ENCODE measurements at places on chromosomes 12 and 14. TPM values are rescaled to one million over a fixed set of nuclear protein-coding genes. Genes with fewer than 3 reads are reported as not detected.

DNA sequence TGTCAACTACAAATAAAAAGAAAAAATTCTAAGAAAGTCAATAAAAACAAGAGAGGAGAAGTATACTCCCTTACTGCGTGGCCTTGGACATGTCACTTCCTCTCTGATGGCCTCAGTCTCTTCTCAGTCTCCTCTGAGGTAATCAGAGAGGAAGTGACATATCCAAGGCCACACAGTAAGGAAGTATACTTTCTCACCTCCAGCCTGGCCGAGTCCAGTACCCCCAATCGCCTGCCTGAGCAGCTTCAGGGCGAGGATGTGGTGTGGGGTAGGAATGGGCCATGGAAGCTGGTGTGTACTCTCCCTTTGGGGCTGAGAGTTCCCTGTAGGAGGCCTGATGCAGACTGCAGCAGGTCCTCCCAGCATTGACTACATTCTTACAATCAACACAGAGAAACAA lies 15.8 kb downstream of the VDR start:
- DNase-seq: no peak
- peak overlapping the region; percentile 48 for H3K27ac ChIP-seq
- peaks cover 11% of the 10 kb centered on the region for H3K4me1 ChIP-seq
- H3K27me3 ChIP-seq: no peaks in the 10 kb centered on the region

- H3K27ac ChIP-seq: peak overlapping the region; percentile 27
- no peak overlapping the region for H3K4me3 ChIP-seq
- no peak for DNase-seq
- H3K36me3 ChIP-seq: no peaks in the 10 kb centered on the region
- H3K4me1 ChIP-seq: peaks cover 12% of the 10 kb centered on the region
- H3K27me3 ChIP-seq: no peaks in the 10 kb centered on the region
Measured at GRCh38 chr14:77882098-77882497, 82.2 kb downstream of the ADCK1 start.

DNA sequence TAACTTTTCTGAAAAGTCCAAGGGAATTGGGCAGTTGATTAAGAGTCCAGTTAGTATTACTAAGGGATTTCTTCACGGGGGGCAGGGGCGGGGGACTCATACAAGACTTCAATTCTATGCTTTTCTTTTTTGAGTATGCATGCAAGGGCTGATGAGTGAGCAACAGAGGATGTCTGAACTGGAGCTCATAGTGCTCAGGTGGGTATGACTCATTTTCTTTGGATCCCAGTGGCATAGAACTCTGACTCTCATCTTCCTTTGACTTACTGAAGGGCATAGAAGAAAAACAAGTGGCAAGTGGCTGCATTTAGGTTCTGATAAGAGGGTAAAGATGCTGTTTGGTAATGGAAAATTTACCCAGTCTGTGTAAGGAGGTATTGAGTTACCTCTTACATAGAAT lies 749.2 kb downstream of the NOVA1 start:
- H3K4me3 ChIP-seq: no peak overlapping the region
- no peaks in the 10 kb centered on the region for H3K27me3 ChIP-seq
- H3K4me1 ChIP-seq: peaks cover 11% of the 10 kb centered on the region

DNA sequence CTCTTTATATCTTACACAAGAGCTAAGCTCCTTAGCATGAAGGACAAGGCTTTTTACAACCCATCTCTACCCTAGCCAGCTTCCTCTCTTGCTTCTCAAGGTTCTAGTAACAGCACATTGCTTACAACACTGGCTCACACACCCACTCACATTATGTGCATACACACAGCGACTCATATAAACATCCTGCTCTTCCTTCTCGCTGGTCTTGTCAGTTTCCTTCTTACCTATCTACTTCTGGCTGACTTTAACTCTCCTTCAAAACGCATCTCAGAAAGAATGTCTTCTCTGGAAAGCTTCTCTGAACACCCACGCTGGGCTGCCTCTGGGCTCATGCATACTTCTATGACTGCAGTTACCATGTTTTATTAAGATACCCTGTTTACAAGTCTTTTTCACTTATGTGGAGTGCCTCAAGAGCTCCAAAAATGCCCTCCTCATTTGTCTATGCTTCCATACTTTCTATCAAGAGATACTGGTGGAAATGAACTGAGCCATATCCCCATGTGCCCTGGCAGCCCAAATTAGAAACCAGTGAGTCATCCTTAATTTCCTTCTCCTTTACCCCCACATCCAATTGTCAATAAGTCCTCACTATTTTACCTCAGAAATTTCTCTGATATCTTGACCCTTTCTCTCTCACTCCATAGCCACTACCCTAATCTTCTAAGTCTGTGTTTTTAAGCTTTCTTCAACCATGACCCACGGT lies 126.9 kb upstream of the KRAS start:
- H3K4me3 ChIP-seq: no peak overlapping the region
- peaks cover 3% of the 10 kb centered on the region for H3K27me3 ChIP-seq
- DNase-seq: no peak
- H3K36me3 ChIP-seq: no peaks in the 10 kb centered on the region
- no peak overlapping the region for H3K27ac ChIP-seq

DNA sequence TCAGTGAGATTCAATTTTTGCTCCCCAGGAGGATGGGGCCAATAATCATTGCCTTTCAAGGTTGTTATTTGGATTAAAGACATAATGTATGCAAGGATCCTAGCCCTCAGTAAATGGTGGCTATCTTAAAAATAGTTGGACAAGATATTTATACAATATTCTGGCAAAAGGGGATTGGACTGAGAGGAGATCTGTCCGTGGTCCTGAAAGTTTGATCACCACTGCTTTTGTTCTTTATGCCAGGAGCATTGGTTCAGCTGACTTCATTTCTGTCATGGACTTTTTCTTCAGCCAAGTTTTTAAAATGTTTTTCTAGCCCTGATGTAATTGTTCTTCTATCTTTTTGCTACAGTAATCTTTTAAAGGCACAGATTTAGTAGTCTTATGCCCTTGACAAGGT lies 70.2 kb upstream of the TCL1A start:
- H3K36me3 ChIP-seq: no peaks in the 10 kb centered on the region
- H3K4me3 ChIP-seq: no peak overlapping the region
- peaks cover 57% of the 10 kb centered on the region for H3K27me3 ChIP-seq
- no peak overlapping the region for H3K27ac ChIP-seq
- H3K4me1 ChIP-seq: no peaks in the 10 kb centered on the region
- peak; percentile 49 for DNase-seq

GRCh38 chr14:74500417-74501134 lies 7.0 kb downstream of the ISCA2 start:
- peak overlapping the region; percentile 93 for H3K27ac ChIP-seq
- H3K27me3 ChIP-seq: no peaks in the 10 kb centered on the region
- H3K4me1 ChIP-seq: peaks cover 19% of the 10 kb centered on the region
- no peaks in the 10 kb centered on the region for H3K36me3 ChIP-seq
- no peak for DNase-seq

GRCh38 chr12:78306236-78306635 lies 475.5 kb downstream of the NAV3 start:
- H3K4me1 ChIP-seq: no peaks in the 10 kb centered on the region
- no peak for DNase-seq
- H3K27me3 ChIP-seq: no peaks in the 10 kb centered on the region
- no peak overlapping the region for H3K27ac ChIP-seq
- H3K4me3 ChIP-seq: no peak overlapping the region

- no peaks in the 10 kb centered on the region for H3K27me3 ChIP-seq
- H3K36me3 ChIP-seq: no peaks in the 10 kb centered on the region
- DNase-seq: no peak
Measured at GRCh38 chr12:93126069-93126474, 197.0 kb upstream of the EEA1 start.

DNA sequence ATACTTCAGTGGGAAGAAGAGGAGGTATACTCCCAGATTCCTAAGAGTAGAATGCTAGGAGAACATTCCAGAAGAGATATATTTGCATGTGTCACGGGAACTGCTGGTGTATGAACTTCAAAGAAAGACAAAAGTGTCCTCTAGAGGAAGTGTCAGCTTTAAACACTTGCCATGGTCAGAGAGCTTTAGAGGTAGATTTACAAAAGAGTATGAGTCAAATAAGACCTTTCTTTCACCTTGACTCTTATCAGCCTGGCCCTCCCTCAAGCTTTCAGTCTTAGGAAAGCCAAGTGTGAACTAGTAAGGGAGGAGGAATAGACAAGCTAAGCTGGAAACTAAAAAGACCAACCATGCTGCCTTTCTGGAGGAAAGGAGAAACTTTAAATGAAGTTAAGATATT lies 34.7 kb downstream of the COX8C start:
- H3K36me3 ChIP-seq: no peaks in the 10 kb centered on the region
- no peak for DNase-seq
- H3K4me3 ChIP-seq: no peak overlapping the region
- no peak overlapping the region for H3K27ac ChIP-seq
- peaks cover 43% of the 10 kb centered on the region for H3K27me3 ChIP-seq

GRCh38 chr12:85805654-85806053 lies 30.6 kb downstream of the RASSF9 start:
- H3K27me3 ChIP-seq: no peaks in the 10 kb centered on the region
- no peaks in the 10 kb centered on the region for H3K4me1 ChIP-seq
- no peaks in the 10 kb centered on the region for H3K36me3 ChIP-seq

- H3K27ac ChIP-seq: peak within 1 kb of the TSS; percentile 96
- peak within 1 kb of the TSS; percentile 90 for H3K4me3 ChIP-seq
- H3K27me3 ChIP-seq: peaks cover 45% of the 10 kb centered on the region
- H3K36me3 ChIP-seq: no peaks in the 10 kb centered on the region
- DNase-seq: peak; percentile 52
Measured at GRCh38 chr12:85036234-85036707, at the start of the genes LRRIQ1 and TSPAN19. TSS of gene LRRIQ1 (plus strand) at chr12:85036351. CDS start at chr12:85038177, 1,826 bp downstream. TSS of gene TSPAN19 (minus strand) at chr12:85036277. CDS start at chr12:85029946, 6,331 bp downstream.

DNA sequence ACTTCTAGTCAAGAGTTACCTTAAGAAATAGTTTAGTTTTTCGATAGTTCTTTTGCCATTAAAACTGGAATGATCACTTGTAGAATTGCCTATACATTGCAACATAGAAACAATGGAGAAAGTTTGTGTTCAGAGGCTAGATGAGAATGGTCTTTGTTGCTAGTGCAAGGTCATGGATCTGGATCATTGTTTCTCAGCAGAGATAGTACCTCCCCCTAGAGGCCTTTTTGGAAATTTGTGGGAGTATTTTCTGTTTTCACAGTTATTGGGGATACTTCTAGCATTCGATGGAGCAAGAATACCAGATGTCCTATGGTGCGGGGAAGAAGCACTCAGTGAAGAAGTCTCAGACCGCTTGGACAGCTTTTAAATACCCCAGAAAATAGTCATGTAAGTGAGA lies 138.8 kb upstream of the HMGA2 start:
- H3K27me3 ChIP-seq: no peaks in the 10 kb centered on the region
- H3K4me1 ChIP-seq: no peaks in the 10 kb centered on the region
- no peak overlapping the region for H3K27ac ChIP-seq
- H3K4me3 ChIP-seq: no peak overlapping the region
- DNase-seq: no peak

DNA sequence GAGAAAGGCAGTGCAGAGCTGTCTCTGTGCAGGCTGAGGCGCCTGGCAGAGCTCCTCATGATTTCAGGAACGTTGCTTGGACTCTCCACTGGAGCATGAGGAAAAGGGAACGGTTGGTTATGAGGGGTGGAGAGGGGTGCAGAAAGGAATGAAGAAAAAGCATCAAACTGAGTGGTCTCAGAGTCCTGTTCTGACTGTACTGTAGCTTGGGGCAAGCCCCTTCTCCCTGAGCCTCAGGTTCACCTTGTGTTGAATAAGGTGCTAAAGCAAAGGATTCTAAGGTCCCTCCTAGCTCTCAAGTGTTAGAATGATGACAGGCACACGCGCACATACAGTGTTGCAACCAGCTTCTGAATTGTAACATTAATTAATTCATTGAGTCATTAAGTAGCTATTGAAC lies 125.2 kb upstream of the PARP11 start:
- peaks cover 5% of the 10 kb centered on the region for H3K4me1 ChIP-seq
- peaks cover 3% of the 10 kb centered on the region for H3K27me3 ChIP-seq
- H3K4me3 ChIP-seq: no peak overlapping the region
- no peak for DNase-seq
- H3K36me3 ChIP-seq: peaks cover 5% of the 10 kb centered on the region
- H3K27ac ChIP-seq: no peak overlapping the region

GRCh38 chr12:16163146-16163545 lies 114.3 kb downstream of the SLC15A5 start:
- H3K36me3 ChIP-seq: no peaks in the 10 kb centered on the region
- H3K27ac ChIP-seq: no peak overlapping the region
- H3K4me1 ChIP-seq: no peaks in the 10 kb centered on the region
- no peak overlapping the region for H3K4me3 ChIP-seq
- DNase-seq: no peak

- no peak overlapping the region for H3K27ac ChIP-seq
- H3K4me1 ChIP-seq: peaks cover 26% of the 10 kb centered on the region
- H3K27me3 ChIP-seq: peaks cover 12% of the 10 kb centered on the region
- H3K36me3 ChIP-seq: peaks cover 6% of the 10 kb centered on the region
- H3K4me3 ChIP-seq: no peak overlapping the region
Measured at GRCh38 chr14:77119851-77120250, 21.7 kb downstream of the ZDHHC22 start.

DNA sequence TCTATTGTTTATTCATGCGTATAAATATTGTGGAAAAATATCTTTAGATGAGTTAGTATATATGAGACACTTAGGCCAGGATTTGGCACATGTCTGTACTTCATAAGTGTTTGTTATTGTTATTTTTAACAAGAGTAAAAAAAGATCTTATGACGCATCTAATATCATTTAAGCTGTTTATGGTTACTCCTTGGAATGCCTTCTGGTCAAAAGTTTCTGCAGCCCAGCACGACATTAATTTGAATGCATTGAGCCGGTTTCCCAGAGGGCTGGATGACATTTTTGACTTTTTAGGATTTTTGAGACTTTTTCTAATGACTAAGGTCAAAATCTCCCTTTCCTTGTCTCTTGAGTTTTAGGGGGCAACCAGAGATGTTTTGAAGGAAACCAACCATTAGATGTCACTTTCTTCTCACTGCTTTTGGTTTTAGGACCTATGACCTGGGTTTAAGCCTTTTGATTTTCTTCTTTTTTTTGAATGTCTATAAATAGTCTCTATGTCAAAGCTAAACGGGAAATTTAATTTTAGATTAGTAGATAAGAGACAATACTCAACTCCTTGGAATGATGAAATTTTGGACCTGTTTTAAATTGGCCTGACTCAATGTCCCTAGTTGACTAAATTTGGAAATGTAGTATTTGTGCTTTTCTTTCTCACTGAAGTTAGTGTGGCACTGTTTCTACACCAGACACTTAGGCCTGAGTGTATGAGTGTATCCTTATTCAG lies 215.5 kb downstream of the AEBP2 start:
- H3K36me3 ChIP-seq: no peaks in the 10 kb centered on the region
- no peak overlapping the region for H3K4me3 ChIP-seq
- DNase-seq: no peak
- no peaks in the 10 kb centered on the region for H3K4me1 ChIP-seq

GRCh38 chr14:22798528-22798927 lies 16.7 kb downstream of the SLC7A7 start:
- H3K4me3 ChIP-seq: no peak overlapping the region
- H3K4me1 ChIP-seq: no peaks in the 10 kb centered on the region
- H3K36me3 ChIP-seq: no peaks in the 10 kb centered on the region
- no peak for DNase-seq

GRCh38 chr14:96407935-96408570 lies 16.1 kb downstream of the AK7 start:
- peaks cover 2% of the 10 kb centered on the region for H3K36me3 ChIP-seq
- no peak overlapping the region for H3K27ac ChIP-seq
- peaks cover 5% of the 10 kb centered on the region for H3K4me1 ChIP-seq
- no peaks in the 10 kb centered on the region for H3K27me3 ChIP-seq
- DNase-seq: no peak

The RNF212B gene
- total RNA-seq: not detected

The ZDHHC22 gene
- 5.9 TPM for total RNA-seq

The PMCH gene
- not detected for total RNA-seq

The GRIP1 gene
- total RNA-seq: 38.4 TPM

The SALL2 gene
- total RNA-seq: 164 TPM

The ACVRL1 gene
- 0.49 TPM for total RNA-seq

The KLHL33 gene
- not detected for total RNA-seq

All from neural crest cell (in vitro differentiated cells).